Karpas-422 (cell line): ENCODE measurements at places on chromosomes 3 and 15. TPM values are rescaled to one million over a fixed set of nuclear protein-coding genes. Genes with fewer than 3 reads are reported as not detected.

The ACTC1 gene
- not detected in 2 replicates for total RNA-seq

DNA sequence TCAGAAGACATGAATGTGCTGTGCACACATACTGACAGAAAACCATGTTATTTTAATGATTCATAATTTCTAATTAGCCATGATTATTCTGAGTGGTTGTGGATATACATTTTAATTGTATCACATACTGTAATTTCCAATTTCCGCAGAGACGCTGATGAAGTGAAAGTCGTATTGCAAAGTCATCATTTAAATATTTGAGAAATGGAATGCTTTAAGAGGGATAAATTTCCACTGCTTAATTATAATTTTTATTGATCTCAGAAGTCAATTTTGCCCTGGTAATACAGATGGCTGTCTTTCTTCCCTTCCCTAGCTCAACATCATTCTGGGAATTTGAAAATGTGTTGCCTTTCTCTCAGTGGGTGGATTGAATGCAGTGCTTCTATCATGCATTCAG is 819.3 kb downstream of the ROBO2 start:
- H3K27me3 ChIP-seq = no peaks in the 10 kb centered on the region
- H3K36me3 ChIP-seq = no peaks in the 10 kb centered on the region
- no peak overlapping the region for H3K4me3 ChIP-seq
- peaks cover 3% of the 10 kb centered on the region; the same call in 1 of the 2 replicates for H3K4me1 ChIP-seq
- H3K27ac ChIP-seq = no peak overlapping the region

DNA sequence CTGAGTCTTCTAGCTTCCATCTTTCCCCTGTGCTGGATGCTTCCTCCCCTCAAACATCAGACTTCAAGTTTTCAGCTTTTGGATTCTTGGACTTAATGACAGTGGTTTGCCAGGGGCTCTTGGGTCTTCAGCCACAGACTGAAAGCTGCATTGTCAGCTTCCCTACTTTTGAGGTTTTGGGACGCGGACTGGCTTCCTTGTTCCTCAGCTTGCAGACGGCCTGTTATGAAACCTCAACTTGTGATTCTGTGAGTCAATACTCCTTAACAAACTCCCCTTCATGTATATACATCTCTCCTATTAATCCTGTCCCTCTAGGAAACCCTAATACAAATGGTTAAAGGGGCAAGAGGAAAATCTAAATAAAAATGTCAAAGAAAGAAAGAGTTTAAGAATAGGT is 100.1 kb downstream of the ABI3BP start:
- no peaks in the 10 kb centered on the region for H3K36me3 ChIP-seq
- H3K27me3 ChIP-seq = no peaks in the 10 kb centered on the region
- no peaks in the 10 kb centered on the region for H3K4me1 ChIP-seq
- H3K27ac ChIP-seq = no peak overlapping the region

DNA sequence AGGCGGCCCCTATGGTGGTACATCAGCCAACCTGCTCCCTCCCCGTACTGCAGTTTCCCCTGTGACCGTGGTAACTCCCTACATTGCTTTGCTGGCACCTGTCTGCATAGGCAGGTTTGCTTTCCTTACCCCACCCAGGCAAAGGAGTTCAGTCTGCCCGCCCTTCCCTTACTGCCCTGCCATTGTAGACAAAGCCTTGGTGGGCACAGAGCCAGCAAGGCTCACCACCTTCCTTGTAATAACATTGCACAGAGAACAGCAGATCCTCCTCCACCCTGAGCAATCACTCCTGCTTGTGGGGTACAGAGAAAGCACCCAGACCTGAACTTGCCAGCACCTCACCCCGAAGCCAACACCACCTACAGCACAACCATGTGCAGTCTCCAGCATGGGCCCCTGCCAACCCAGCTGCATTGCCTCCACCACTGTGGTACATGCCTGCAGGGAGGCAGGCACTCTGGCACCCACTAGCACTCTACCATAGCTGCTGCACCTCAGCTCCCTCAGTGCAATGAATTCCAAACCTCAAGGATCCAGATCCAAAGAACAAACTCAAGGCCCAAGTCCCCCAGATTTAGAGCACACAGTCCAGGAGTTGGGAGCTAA is 192.7 kb upstream of the KCNMB2 start:
- no peak for DNase-seq
- H3K4me1 ChIP-seq = no peaks in the 10 kb centered on the region
- no peak overlapping the region for H3K4me3 ChIP-seq
- no peaks in the 10 kb centered on the region for H3K36me3 ChIP-seq
- no peaks in the 10 kb centered on the region for H3K27me3 ChIP-seq

DNA sequence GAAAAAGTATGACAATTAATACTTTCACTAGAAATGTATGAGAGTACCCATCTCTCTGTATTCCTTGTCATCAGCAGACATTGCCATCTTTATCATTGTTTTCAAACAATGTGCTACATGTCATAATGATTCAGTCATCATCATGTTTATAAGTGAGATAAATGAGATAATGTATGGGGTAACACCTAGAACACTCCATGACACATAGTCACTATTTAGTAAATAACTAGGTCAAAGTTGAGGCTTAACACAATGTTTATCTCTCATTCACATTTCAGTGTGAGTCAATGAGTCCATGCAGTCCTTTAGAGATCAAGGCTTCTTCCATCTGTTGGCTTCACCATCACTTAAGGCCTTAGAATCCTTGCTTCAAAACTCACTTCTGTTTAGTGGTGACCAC is 70.0 kb downstream of the NLGN1 start:
- H3K4me1 ChIP-seq = no peaks in the 10 kb centered on the region
- DNase-seq = no peak
- no peak overlapping the region for H3K27ac ChIP-seq
- H3K4me3 ChIP-seq = no peak overlapping the region

The LMCD1 gene
- total RNA-seq = not detected in 2 replicates

The GRM7 gene
- not detected in 2 replicates for total RNA-seq

The WWTR1 gene
- 0.11 TPM in 1 of 2 replicates, not detected in the other for total RNA-seq

DNA sequence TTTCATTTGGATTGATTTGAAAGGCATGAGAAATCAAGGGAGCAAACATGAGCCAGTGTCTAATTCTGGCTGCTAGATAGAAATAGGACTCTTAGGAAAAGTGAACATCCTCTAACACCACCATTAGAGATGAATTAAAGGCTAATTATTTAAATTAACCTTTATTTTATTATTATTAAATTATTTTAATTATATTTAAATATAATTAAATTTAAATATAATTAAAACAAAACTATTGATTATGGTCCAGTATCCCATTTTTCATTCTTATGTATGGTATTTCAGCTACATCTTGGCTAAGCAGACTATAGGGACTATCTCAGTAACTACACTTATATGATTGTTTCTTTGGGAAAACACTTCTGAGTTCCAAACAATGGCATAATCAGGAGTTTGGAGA is 904.8 kb downstream of the NAALADL2 start:
- no peaks in the 10 kb centered on the region for H3K27me3 ChIP-seq
- H3K4me3 ChIP-seq = no peak overlapping the region
- no peaks in the 10 kb centered on the region for H3K36me3 ChIP-seq
- no peak overlapping the region for H3K27ac ChIP-seq
- H3K4me1 ChIP-seq = no peaks in the 10 kb centered on the region

The GREM1 gene
- total RNA-seq = not detected in 2 replicates

DNA sequence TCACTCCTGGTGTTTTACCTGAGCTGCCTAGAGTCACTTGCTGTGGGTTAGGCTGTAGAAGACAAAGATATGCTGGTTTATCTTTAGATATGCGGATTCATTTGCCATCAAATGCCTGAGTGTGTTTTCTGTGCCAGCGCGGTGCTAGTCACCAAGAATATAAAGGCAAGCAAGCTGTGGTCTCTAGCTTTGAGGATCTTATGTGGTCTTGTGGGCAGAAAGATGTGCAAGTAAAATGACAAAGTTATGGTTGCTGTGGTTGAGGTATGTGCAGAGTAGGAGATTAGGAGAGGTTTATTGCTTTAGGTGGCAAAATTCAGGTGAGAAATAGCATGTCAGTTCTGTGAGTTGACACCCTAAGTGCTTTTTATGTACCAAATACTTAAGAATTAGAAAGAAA is 94.2 kb downstream of the CGNL1 start:
- H3K4me3 ChIP-seq = no peak overlapping the region
- no peaks in the 10 kb centered on the region for H3K36me3 ChIP-seq
- H3K27ac ChIP-seq = no peak overlapping the region
- H3K27me3 ChIP-seq = no peaks in the 10 kb centered on the region
- no peaks in the 10 kb centered on the region; the same call in 1 of the 2 replicates for H3K4me1 ChIP-seq

DNA sequence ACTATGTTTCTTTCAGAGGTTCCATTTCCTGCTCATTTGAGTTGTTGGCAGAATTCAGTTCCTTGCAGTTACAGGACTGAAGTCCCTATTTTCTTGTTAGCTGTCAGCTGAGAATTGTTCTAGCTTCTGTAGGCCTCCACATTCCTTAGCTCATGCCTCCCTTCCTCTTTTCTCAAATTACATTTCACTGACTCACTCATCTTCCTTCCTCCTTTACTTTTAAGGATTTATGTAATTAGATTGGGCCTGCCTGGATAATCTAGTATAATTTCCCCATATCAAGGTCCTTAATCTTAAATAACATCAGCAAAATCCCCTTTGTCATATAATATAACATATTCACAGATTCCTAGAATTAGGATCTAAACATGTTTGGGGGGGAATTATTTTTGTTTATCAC is 40.6 kb upstream of the RBMS3 start:
- DNase-seq = no peak
- no peaks in the 10 kb centered on the region for H3K27me3 ChIP-seq
- no peak overlapping the region for H3K4me3 ChIP-seq
- H3K4me1 ChIP-seq = no peaks in the 10 kb centered on the region
- H3K27ac ChIP-seq = no peak overlapping the region
- H3K36me3 ChIP-seq = no peaks in the 10 kb centered on the region

The GOLGA6B gene
- not detected in 2 replicates for total RNA-seq

DNA sequence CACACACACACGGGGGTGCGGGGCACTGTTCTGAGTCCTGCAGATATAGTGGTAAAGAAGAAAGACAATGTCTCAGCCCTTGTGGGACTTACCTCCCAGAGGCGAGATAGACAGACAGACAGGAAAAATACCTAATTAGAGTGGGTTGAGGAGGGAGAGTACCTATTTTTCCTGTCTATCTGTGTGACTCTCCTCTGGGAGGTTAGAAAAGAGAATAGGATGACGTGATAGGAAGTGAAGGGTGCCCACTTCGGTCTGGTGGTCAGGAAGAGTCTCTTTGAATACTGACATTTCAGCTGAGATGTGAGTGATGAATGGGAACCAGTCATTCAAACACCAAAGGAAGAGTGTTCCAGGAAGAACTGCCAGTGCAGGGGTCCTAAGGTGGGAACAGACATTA is 4.1 kb upstream of the APOD start:
- peaks cover 7% of the 10 kb centered on the region for H3K4me1 ChIP-seq
- H3K36me3 ChIP-seq = no peaks in the 10 kb centered on the region
- no peak overlapping the region for H3K4me3 ChIP-seq

DNA sequence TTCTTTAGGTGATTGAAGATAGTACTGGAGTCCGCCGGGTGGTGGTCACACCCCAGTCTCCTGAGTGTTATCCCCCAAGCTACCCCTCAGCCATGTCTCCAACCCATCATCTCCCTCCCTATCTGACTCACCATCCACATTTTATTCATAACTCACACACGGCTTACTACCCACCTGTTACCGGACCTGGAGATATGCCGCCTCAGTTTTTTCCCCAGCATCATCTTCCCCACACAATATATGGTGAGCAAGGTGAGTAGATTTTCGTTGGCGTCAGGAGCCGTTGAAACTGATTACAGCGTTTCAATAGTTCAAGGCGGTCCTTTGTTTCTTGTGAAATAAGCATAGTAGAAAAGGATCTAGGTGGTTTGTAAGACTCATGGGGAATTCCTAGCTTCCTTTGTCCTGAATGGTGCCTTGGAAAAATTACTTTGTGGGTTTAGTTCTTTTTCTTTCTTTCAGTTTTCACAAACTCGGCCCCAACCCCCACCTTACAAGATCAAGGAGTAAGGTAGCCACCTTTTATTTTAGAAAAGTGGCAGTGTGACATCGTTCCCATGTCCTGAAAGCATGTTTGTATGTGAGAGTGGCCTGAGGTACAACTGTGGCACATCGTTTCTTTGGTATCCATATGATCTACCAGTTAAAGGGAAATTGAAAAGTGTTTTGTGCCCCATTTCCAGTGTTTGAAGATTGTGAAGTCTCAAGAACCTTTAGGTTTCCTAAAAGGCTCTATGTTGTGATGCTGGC is 200.6 kb downstream of the GHSR start:
- no peak overlapping the region for H3K27ac ChIP-seq
- DNase-seq = no peak
- no peaks in the 10 kb centered on the region for H3K27me3 ChIP-seq
- no peaks in the 10 kb centered on the region for H3K4me1 ChIP-seq
- H3K36me3 ChIP-seq = no peaks in the 10 kb centered on the region
- H3K4me3 ChIP-seq = no peak overlapping the region

The CCDC39 gene
- total RNA-seq = not detected in 2 replicates

- no peaks in the 10 kb centered on the region for H3K4me1 ChIP-seq
- H3K4me3 ChIP-seq = no peak overlapping the region
- no peak overlapping the region for H3K27ac ChIP-seq
- no peaks in the 10 kb centered on the region for H3K27me3 ChIP-seq
- no peaks in the 10 kb centered on the region; the same call in 1 of the 2 replicates for H3K36me3 ChIP-seq
These were observed 17.7 kb downstream of the ADAMTSL3 start for GRCh38 chr15:83671603-83672002.

The WDR72 gene
- not detected in 2 replicates for total RNA-seq

- H3K27me3 ChIP-seq = no peaks in the 10 kb centered on the region
- no peak overlapping the region for H3K27ac ChIP-seq
- H3K36me3 ChIP-seq = no peaks in the 10 kb centered on the region
- DNase-seq = no peak
- H3K4me3 ChIP-seq = no peak overlapping the region
These were observed 191.5 kb upstream of the SLC24A5 start for GRCh38 chr15:47929138-47929803.

DNA sequence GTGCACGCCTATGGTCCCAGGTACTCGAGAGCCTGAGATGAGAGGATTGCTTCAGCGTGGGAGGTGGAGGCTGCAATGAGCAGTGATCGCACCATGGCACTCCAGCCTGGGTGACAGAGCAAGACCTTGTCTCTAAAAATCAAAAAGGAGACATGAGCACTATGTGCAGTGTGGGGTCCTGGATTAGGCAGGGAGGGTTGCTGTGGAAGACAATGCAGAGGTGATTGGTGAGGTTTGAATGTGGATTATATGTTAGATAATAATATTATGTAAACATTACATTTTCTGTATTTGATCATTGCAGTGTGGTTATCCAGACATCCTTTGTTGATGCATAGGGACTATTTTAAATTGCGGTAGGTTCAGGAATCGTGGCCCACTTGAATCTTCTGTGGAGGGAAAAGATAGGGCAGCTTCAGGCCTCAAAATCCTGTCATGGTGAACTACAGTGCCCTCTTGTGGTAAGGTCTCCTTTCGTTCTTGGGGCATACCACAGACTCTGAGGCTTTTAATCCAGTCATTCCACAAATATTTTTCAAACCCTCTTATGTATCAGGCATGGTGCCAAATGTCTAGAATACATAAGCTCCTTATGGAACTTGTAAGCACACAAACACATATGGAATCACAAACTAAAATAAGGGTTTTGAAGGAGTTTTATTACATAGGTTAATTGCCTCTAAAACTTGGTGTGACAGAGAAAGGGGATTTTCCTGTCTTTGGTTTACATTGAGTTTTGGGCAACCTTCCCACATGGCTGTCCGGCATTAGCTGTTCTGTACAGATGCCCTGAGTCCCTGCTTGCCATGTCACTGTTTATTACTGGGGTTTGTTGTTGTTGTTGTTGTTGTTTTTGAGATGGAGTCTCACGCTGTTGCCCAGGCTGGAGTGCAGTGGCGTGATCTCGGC is 37.7 kb downstream of the GPD1L start:
- H3K27ac ChIP-seq = no peak overlapping the region
- peak; percentile 89 for DNase-seq
- no peaks in the 10 kb centered on the region for H3K36me3 ChIP-seq
- H3K4me1 ChIP-seq = peaks cover 29% of the 10 kb centered on the region
